ENCODE measurements at places on chromosomes 6 and 20.

- DNase-seq, result no peak
Measured at GRCh38 chr20:63678071-63678470, 18.4 kb upstream of the TNFRSF6B start.

DNA sequence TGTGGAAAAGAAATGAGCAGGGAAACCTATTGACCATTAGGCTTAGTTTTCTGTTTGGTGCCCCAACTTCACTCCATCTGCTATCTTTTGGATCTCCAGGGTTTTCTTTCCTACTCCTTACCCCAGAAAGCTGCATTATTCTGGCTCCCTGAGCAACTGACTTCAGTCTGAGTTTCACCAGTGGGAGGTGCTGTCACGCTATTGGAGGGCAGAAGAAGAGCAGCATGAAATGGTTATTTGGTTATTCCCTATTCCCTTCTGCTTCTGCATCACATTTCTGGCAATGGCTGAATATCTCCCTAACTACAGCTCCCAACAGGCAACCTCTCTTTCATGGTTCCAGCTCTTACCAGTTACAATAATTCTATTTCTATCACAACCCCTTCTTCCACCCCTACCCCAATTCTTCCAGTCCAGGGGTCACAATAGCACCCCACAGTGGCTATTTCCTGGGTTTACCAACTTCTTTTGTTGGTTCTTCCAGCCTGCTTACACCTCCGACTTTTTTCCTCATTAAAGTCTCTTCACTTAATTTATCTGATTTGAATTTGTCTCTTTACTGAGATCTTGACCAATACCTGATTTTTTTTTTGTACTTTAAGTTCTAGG lies 311.5 kb downstream of the PLCB1 start:
- no peak for DNase-seq

DNA sequence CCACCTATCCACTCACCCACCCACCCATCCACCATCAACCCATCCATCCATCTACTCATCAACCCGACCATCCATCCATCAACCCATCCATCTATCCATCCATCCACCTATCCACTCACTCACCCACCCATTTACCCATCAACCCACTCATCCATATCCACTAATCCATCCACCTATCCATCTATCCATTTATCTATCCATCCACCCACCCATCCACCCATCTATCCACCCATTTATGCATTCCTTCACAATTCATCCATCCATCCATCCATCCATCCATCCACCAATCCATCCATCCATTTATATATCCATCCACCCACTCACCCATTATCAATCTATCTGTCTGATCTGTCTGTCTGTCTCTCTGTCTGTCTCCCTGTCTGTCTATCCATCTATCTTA lies 14.1 kb downstream of the BPIFB4 start:
- DNase-seq, result no peak

GRCh38 chr20:16477632-16478031 lies 95.6 kb downstream of the KIF16B start:
- no peak for DNase-seq

DNA sequence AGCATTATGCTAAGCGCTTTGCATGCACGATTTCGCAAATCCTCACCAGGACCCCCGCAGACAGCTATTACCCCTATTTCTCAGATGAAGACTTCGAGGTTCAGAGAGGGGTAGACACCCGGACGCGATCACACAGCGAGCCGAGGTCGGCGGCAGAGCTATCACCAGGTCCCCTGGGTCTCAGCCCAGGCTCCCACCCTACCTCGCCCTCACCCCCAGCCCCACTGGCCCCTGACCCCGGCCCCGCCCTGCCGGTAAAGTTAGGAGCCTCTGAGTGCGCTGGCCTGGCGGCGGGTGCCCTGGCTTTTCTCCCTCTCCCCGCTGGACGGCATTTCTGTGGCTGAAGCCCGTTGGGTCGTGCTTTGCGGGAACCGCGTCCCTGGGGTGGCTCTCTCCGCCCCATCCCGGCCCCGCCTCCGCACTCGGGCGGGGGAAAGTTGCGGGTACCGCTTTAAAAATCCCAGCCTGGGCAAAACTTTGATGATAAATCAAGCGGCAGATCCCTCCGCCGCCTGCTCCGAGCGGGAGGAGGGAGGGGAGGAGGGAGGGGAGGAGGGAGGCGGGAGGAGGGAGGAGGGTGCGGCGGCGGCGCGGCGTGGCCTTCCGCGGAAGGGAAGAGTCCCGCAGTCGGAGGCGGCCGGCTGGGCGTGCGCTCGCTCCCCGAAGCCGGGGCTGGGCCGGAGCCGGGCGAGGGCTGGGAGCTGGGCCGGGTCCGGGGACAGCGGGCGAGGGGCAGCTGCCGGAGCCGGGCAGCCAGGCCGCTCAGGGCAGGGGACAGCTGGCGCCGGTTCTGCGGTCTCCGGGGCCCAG lies at the start of gene VSTM2L:
Gene VSTM2L, plus strand, starts transcription at position 624 of the 810 bp plus-strand sequence. CDS start 224 bp downstream, outside the sequence.
- DNase-seq, result no peak

DNA sequence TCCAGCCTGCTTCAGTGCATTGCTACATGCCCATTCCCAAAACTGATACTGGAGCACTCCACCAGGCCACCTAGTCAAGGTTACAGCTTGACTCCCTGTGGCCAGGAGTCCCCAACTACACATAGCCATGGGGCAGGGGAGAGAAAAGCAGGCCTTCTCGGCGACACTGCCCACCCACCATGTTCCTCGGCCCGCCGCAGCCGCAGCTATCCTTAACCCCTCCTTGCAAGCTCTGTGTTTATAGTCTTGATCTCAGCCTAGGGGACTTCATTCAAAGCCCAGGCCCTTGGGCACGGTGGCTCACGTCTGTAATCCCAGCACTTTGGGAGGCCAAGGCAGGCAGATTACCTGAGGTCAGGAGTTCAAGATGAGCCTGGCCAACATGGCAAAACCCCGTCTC lies 39.2 kb upstream of the FAM50B start:
- no peak for DNase-seq

DNA sequence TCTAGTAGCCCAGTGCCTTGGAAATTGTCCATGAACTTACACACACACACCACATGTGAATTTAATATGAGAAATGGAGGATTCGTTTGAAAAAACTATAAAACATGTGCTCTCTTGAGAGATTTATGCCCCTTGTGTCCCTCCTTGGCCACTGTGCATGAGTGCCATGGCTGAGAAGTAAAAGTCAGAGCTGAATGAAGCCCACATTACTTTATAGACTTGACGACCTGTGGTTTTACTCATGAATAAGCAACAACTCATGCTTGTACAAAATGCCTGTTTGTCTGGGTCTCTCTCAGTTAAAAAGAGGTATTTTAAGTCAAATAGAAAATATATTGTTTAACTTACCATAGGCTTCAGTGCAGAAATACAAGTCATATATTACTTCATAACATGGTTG lies 102.7 kb downstream of the KCNQ5 start:
- no peak for DNase-seq

- no peak for DNase-seq
Measured at GRCh38 chr6:16585805-16586204, 175.5 kb downstream of the ATXN1 start.

DNA sequence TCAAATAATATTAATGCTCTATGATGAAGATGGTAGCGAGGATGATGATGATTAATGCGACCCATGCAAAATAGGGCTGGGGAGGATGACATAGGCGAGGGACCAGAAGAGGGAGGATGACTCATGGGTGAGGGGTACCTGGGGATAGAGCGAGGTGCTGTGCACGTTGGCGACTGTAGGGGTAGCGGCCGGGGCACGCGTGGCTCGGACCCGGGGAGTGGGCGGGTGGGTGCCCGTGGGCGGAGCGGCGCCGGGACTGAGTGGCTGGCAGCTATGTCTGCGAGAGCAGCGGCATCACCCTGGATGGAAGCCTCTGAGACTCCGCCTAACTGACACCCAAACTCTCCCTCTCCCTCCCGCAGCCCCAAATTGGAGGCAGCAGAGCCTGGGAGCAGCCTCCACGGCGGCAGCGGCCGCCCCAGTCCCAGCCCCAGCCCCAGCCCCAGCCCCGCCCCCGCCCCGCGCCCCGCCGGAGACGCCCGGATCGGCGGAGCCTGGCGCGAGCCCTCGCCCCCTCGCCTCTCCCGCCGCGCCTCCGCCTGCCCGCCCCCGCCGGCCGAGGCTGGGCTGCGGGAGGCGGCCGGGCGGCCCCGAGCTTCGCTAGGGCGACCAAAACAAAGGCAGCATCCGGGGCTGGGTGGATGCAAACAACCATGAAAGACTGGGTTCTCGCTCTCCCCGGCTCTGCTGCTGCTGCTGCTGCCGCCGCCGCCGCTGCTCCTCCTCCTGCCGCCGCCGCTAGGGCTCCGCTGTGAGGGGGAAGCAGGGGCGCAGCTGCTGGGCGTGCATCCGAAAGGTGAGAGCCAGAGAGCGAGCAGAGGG lies at the start of gene RIMS1:
Gene RIMS1, plus strand, starts transcription at position 367 of the 822 bp plus-strand sequence. CDS start 474 bp downstream, outside the sequence.
- no peak for DNase-seq

DNA sequence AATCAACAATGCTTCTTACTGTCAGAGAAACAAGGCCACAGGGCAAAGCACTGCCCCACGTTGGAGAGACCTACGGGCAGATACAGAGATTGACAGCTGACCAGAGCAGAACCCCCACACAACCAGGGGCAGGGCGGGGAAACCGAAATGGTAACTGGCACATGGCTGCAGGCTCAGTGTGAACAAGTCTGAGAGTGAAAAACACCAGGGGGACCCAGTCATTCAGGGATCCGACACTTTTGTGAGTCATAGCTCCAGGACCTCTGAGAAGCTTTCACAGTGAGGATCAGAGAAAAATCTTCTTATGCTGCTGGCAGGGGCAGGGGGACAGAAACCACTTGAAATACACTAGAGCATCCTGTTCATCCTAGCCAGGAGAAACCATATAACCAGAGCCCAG lies 254.2 kb downstream of the C6orf118 start:
- no peak for DNase-seq

- no peak for DNase-seq
Measured at GRCh38 chr6:43940071-43940392, 170.0 kb downstream of the VEGFA start.

GRCh38 chr6:168715643-168716481 lies 274.9 kb downstream of the SMOC2 start:
- no peak for DNase-seq

DNA sequence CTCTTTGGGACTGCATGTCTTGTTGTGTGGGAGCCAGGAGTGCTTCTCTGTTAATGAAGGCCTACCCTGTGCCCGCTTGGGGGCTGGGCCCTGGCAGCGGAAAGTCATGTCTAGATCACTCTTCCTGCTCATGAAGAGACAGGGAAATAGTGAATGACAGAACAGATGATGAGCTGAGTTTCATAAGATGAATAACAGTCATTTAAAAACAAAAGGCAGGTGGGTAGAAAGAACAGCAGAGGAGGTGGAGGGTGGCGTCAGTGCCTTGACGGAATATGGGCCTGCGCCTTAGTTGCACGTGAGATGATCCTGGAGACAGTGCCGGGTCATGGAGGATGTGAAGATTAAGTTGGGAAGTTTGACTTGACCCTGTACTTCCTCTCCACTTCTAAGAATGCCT lies 85.5 kb downstream of the ARID1B start:
- no peak for DNase-seq

DNA sequence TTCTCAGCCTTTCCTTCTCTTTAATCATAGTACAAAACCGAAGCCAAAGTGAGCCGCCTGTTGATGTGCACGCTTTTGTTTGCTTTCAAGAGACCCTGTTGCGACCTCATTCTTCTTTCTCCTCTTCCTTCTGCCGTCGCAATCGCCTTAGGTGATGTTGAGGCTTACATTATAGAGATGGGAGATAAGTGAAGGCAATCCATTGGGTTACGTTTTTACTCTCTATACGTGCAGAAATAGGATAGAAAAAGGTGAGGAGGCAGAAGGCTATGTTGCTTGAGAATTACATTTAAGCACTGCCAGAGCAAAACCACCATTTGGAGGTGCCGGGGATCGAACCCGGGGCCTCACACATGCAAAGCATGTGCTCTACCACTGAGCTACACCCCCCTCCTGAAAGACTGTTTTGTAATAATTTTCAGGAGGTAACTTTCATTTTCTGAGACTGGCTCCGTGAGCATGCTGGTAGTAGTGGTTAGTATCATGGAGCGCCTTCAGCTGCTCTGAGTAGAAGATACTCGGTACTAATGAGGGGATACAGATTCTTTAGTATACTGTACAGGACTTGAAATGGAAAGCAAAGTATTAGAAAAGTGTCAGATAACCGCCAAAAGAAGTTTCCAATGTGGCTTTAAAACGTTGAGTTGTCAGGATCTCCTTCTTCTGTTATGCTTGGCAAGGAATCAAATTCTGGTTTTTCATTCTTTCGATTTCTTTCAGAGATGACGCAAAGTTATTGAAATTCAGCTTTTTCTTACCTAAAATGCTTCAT lies 165.6 kb downstream of the TRIM27 start:
- no peak for DNase-seq
